ENCODE measurements at places on chromosomes 2 and 18.

- DNase-seq: no peak
These were observed 193.8 kb downstream of the PAX3 start for GRCh38 chr2:222105046-222105445.

DNA sequence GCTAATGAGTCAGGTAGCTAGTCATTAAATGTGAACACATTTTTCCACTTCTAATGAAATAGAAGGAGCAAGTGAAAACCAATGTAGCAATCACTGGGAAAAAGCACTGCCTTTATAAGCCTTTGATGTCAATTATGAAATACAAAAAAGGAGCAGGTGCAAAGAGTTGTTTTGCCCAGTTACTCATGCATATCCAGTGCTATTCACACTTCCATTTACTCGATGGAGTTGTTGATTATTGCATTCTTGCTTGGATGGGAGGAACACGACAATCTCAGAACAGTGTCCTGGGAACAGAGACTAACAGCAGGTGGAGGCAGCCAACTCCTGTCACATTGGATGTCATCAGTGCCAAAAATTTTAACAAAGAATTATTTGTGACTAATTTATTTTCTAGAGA lies 372.5 kb downstream of the CBLN2 start:
- no peak for DNase-seq

DNA sequence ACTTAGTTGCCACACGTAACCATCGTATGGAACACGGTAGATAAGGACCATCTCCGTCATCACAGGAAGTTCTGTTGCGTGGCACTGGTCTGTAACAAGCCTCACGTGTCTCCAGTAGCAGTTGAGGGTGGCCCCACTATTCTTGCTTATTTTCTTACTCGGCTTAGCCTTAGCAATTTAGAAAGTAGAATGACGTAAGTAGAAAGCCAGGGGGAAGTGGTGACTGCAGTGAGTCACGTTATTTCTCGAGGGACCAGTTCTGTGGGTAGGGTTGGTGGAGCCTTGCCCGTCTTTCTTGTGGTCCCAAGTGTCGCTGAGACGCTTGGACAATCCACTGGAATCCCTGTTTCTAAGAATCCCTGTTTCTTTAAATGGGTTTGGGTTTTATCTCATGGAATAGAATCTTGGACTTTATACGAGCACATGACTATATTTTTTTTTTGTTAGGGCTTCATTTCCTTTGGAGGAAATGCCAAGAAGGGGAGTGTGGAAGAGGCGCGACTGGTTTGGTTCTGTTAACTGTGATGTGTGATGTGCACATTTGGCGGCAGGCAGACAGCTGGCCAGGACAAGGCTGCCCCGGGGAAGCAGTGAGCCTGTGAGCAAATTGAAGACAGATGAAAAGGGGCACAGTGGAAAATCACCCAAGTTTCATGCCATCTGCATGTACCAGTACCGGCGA lies 96.2 kb downstream of the CABLES1 start:
- peak; percentile 38 for DNase-seq

GRCh38 chr18:59517446-59518165 lies 158.5 kb upstream of the LMAN1 start:
- DNase-seq: no peak

- DNase-seq: no peak
These were observed 47.0 kb upstream of the GBX2 start for GRCh38 chr2:236215196-236215595.

DNA sequence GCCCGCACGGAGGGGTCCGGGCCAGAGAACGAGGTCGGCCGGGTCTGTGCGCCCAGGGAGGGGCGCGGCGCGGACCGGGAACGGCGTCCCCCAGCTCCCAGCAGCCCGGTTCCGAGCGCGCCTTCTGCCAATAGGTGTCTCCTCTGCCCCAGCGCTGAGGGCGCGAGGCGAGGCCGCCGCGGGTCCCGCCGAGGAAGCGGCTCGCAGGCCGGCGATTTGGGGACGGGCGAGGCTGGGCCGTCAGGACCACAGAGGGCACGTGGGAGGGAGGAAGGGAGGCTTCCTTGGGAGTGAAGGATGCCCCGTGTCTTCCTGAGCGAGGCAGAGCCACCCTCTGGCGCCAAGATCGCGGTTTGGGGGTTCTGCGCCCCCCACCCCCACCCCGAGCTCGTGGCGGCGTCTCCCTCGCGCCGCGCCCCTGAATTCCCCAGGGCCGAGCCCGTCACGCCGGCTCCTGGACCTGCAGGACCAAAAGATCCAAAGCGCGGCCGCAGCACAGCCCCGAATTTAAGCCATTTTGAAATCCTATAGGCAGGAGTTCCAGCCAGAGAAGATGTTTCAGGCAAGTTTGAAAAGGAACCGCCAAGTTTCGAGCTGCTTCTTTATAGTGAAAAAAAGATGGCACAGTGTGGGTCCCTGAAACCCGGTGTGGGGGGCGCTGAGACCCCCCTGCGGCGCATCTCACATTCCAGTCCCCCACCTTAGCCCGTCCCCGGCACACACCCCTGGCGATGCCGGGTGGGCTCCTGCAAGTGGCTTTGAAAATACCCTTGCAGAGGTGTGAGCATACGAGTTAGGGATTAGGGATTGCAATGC lies 909 bp downstream of the NFATC1 start:
- no peak for DNase-seq

GRCh38 chr18:50830544-50830943 lies 10.7 kb upstream of the MRO start:
- no peak for DNase-seq

DNA sequence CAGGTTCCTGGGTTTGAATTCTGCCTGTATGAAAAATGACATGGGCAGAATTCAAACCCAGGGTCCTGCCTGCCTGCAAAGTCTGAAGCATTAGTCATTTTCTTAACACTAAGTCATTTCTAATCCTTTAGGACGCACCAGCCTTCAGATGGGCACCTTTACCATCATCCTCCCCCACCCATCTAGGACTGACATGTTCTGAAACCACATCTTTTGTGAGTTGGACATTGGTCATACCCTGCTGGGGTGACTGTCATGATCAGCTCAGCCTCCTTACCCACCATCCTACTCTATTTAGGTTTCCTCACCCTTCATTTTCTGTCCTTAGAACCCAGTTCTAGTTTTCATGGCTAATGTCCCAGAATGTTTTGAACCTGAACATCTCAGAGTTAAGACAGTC lies 104.9 kb downstream of the TRIB2 start:
- no peak for DNase-seq

DNA sequence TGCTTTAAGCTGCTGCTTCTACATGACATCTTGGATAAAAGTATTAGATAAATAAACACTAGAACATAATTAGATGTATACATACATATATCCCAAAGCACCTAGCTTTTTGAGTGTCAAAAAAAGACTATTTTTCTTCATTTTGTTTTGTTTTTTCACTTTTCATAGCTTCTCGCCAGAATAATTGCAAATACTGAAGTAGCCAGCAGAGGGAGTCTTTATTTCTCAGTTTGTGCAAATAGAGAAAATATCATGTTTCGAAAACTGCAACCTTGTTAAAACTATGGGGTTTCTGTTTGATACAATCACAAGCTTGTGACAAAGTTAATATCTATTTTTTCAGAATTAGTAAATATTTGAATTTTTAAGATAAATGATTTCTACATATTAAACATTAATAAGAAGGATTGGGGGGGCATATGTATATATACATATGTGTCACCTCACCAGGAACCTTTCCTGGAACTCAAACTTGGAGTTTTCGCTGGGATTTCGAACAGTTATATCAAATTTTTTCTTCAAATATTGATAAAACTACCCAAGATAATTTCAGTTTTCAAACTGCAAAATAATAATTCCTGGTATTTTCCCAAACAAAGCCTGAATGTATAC lies 61.0 kb downstream of the GRB14 start:
- DNase-seq: no peak

GRCh38 chr2:201127570-201127969 lies 11.6 kb downstream of the CFLAR start:
- DNase-seq: no peak

- DNase-seq: no peak
These were observed 36.7 kb downstream of the DYNC1I2 start for GRCh38 chr2:171723716-171724683.

DNA sequence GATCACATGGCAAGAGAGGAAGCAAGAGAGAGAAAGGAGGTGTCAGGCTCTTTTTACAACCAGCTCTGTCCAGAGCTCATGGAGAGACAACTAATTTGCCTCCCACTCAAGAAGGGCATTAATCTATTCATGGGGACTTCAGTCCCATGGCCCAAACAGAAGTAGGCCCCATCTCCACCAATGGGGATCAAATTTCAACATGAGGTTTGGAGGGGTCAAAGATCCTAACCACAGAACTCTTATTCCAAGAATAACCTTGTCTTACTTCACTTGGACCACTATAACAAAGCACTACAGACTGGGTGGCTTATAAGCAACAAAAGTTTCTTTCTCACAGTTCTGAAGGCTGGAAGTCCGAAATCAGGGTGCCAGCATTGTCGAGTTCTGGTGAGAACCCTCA lies 31.8 kb downstream of the GRB14 start:
- DNase-seq: no peak

GRCh38 chr2:108369153-108369552 lies 8.6 kb upstream of the SULT1C4 start:
- DNase-seq: no peak

DNA sequence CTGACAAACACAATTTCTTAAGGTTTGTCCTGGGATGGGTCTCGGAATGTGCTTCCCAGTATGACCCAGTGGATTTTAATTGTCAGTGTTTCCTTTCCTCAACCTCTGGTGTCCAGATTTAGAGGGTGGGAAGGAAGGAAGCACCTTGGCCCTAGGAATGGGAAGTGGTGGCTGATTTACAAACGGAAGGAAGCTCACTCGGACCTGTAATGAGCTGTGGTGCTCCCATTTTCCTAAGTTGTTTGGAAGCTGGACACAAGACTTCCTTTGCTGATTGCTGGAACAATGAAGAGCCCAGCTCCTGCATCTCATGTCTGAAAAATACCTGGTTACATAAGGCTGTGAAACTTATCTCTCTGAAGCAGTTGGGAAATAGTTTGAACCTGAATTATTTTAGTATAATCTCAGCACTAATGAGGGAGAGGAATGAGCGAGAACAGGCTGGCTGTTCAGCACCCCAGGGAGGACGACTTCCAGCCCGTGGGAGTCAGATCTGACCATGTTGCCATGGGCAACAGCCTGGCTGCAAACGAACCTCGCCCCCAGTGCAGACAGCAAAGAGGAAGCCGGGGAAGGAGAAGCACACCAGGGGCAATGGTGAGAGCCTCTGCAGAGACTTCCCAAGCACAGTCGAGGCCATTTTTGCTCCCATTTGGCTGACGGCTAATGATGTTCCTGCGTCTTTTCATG lies 74.4 kb upstream of the ASB18 start:
- no peak for DNase-seq

DNA sequence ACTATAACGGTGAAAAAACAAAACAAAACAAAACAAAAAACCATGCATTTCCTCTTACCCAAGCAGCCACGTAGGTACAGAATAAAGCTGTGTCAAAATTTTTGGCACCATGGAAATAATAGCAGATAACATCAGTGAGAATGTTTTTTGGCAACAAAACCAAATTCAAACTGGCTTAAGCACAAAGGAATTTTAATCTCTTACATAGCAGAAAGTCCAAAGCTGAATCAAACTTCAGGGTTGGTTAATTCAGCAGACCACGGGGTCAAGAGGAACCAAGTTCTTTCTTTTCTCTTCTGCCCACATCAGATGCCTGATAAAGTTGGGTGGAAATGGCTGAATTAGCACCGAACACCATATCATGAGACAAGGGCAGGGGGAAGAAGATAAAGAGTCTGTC lies 129.5 kb downstream of the PAX3 start:
- DNase-seq: no peak

DNA sequence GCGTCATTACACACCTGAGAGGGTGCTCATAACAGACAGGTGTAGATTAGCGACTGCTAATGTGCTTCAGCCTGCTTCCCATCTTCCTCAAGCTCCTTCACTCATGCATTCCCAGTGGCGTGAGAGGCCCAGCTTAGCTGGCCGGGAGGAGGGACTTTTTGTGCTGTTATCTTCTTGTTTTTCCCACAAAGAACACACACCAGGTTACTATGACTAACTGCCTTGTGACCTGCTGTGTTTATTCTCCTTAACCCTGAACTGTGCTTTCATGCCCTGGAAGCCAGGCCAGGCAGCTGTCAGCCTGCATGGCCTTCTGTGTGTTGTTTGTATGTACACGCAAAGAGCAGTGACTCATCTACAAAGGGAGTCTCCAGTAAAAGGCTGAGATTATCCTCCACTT lies 143.8 kb downstream of the PIEZO2 start:
- no peak for DNase-seq

DNA sequence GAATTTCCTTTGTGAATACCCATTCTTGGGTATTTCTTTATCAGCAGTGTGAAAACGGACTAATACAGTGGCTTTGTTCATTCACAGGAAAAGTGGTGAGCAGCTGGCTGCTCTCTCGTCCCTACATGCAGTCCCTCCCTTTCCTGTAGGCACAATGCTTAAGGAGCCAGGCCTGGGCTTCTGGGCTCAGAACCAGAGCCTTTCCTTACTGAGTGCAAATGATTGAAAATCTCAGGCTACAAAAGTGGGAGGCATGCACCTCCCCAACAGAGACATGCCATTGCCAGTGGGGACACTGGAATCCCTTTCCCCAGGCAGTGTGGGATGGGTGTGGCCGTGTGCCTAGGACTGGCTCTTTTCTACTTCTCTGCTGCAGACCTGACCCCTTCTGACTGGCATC lies 61.3 kb downstream of the MCFD2 start:
- no peak for DNase-seq

DNA sequence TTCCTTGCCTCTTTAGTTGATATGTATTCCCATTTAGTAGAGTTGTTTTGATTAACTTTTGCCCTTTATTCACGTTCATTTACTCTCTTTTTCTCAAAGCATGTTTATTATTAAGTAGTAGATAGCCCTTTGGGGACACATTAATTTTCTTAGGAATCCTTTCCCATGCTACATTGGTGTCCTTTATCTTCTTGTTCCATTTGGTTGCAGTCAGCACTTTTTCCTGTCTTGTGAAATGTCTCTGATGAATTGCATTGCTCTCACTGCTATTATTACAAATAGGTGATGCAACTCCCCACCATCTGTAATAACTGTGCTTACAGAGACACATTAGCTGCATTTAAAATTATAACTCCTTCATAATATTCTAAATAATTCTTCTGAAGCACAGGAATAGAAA lies 428.5 kb upstream of the CNTNAP5 start:
- no peak for DNase-seq

GRCh38 chr2:163187995-163188655 lies 349.6 kb upstream of the KCNH7 start:
- no peak for DNase-seq

GRCh38 chr2:3661149-3661660 lies 3.2 kb downstream of the ALLC start:
- no peak for DNase-seq

DNA sequence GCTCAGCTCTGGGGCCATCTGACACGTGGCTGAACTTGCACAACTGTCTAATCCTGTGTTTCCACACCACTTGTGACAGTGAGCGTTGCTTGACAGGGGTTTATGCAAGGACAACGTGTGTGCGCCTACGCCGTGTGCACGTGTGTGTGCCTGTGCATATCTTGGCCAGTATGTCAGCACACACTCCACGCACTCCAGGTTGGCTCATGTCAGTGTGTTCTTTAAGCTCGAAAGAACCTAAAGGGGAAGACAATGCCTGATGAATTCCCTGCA lies 85.6 kb upstream of the SALL3 start:
- no peak for DNase-seq

- no peak for DNase-seq
These were observed 1898.4 kb upstream of the CELF4 start for GRCh38 chr18:39464006-39464405.
